ENCODE measurements at places on chromosomes 2 and 18.

GRCh38 chr2:169240405-169240804 is 121.9 kb downstream of the LRP2 start:
- DNase-seq, result no peak

DNA sequence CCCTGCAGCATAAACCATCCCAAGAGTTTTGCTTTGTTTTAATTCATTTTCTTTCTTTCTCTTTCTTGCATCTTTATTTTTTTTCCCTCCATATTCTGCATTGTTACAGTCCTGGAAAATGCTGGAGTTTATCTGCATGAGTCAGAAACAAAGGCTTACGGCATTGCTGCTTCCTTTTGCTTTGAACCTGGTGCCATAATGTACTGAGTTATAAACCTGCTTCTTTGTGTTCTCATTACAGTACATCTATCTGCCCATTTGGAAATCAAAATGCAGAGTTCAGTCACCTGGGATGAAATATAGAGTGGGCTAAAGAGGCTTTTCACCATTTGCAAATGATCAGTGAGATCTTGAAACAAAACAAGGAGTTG is 1009.2 kb upstream of the FANCL start:
- DNase-seq, result no peak

GRCh38 chr2:145228506-145228905 is 708.6 kb upstream of the ZEB2 start:
- peak; percentile 4 for DNase-seq

- DNase-seq, result no peak
Observed at GRCh38 chr2:6777626-6778025, 88.1 kb downstream of the CMPK2 start.
